ENCODE measurements at places on chromosomes 11 and 22.

DNA sequence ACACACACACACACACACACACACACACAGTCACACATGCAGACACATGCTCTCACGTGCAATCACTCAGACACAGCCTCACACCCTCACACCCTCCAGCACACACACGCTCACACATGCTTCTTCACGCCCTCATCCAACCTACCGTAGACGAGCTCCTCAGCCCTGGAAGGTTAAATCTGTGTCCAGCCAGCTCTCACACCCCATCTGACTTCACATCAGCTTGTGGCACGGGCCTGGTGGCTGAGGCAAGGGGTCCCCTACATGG is 1.3 kb upstream of the SCUBE1 start:
- DNase-seq, result no peak

- no peak for DNase-seq
Measured at GRCh38 chr22:46105494-46106278, 44.6 kb upstream of the PPARA start.

DNA sequence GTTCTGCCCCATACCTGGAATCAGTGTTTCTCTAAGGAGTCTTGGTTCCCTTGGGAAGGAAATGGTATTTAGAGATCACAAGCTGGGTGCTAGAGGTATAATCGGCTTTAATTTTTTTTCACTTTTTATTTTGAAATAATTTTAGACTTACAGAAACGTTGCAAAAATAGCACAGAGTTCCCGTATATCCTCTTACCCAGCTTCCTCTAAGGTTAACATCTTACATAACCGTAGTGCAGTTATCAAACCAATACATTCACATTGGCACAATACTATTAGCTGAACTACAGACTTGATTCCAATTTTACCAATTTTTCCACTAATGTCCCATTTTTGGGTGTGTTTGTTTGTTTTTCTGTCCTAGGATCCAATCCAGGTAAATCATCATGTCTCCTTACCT is 63.8 kb downstream of the RBX1 start:
- no peak for DNase-seq

- no peak for DNase-seq
Measured at GRCh38 chr22:49183826-49184216, 643.9 kb downstream of the BRD1 start.

DNA sequence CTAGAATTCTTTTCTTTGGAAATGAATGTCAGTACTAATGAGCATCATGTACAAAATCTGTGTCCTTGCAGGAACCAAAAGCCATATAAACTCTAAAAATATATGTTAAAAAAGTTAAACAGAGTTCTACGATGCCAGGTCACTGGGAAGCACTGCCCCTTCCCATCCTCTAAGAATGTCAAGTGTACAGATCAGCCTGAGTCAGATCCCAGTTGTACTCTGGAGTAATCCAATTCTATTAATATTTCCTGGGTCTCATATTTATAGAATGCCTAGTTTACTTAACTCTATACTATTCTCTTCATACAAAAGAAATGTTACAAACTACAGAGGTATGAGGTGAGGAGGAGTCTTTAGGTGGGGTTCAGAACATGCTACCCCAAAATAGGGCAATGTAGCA is 460.1 kb downstream of the DLG2 start:
- DNase-seq, result no peak

DNA sequence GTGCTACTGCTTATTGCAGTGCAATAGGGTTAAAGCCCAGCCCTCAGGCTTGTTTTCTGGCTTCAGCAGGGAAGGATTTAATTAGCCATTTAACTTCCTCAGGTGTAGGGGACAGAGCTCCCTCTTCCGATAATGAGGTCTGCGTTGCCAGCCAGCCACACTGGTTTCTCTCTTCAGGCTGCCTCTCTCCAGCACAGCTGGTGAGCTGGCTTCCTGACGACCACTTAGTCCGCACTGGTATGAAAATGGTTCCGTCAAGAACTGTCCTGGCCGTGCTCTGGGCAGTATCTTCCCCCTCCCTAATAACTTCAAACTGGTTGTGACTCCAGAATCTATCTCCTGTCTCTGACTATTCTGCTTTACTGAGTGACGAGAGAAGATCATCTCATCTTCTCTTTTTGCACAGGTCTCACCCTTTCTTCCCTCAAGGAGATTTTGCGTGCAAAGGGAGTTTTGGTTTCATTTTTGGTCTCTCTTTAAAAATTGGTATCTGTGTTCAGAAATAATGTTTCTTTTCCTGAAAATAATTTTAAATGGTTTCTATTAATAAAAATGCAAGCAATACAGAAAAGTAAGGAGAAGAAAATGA is 49.2 kb downstream of the CNTN5 start:
- DNase-seq, result no peak

DNA sequence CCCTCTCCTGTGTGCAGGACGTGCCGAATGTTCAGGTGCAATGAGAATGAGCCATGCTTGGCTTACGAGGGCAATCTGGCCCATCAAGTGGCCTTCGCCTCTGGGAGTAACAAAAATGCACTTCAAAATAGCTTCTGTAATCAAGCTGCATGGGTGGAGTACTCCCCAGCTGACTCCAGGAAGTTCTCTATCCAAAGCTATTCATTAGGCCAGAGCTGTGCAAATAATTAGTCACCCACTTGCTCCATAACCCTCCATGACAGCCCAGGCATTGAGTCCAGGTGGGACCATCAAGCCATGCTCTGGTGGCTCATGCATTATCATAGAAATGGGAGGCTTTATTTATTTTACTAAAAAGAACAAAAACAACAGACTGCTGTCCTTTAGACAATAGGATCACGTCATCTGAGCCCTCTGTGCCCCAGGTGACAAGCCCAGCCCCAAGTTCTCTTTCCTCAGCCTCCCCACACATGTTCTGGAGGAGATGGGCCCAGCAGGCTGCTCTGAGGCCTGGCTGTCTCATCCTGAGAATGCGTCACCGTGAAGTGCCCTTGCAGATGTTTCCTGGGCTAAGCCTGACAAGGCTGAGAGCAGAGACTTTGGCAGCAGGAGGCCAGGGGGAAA is 244.7 kb downstream of the ETS1 start:
- DNase-seq, result no peak

- DNase-seq, result no peak
Measured at GRCh38 chr11:57903441-57904123, 120.1 kb upstream of the OR9Q1 start.

DNA sequence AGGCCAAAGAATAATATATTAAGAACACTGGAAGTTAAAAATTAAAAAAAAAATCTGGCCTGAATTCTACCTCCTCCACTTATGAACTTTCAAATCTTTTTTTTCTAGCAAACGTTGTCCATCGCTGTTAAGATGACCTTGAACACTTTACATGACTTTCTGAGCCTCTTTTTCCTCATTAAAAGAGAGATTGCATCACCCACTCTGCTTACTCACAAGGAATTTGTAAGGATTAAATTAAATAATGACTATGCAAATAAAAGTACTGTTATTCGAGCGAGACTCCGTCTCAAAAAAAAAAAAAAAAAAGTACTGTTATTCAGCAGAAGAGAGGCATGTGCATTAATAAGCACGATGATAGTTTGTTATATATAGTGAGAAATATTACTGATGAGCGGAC is 285.1 kb upstream of the CCDC90B start:
- no peak for DNase-seq

GRCh38 chr22:39723463-39723862 is 152.9 kb downstream of the CACNA1I start:
- DNase-seq, result no peak

GRCh38 chr11:83508804-83509203 is 222.6 kb upstream of the CCDC90B start:
- DNase-seq, result no peak

GRCh38 chr11:125176866-125177265 is 12.3 kb downstream of the PKNOX2 start:
- DNase-seq, result no peak

DNA sequence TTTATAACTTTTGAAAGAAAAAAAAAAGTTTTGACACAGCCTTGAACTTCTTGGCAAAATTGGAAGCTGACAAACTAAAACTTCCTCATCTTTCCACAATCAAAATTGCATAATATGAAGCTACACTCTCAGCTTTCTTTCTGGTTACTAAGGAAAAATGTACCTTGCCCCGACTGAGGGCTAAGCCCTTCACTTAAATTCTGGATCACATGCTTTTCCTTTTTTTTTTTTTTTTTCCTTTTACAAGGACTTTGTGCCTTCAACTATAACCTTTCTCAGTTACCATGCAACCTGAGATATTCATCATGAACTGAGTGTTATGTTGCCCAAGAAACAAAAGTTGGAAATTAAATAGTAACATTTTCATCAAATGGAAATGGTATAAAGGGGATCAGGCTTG is 188.5 kb upstream of the CARD18 start:
- no peak for DNase-seq

DNA sequence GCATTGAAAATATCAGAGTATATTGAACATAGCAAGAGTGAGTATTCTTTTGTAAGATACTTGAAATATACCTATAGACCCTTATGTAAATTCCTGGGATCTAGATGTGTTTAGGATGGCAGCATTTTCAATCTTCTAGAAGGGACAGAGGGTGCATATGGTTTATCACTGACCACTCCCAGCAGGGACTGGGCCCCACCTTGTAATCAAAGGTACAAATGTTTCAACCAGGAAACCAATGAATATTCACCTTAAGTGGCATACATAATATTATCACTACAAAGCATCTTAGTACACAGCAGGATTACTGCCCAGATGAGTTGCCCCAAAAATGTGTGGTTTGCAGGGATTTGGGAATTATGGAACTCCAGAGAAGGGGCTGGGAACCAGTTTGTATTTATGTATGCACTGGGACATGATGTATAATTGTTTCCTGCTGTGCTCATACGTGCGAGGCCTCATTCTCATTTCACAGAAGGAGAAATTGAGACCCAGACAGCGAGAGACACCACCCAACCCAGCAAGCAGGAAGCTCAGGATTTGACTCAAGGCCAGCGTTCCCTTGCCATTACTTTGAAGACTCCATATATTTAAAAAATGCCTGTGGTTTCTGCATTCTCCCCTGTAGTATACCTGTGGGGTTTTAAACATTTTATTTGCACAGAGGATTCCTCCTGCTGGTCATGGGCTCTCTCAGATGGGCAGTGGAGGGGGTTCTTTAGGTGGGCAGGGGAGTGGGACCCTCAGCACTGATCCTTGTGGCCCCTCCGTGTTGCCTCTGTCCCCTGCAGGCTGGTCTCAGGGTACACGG is 5.2 kb downstream of the APOL4 start:
- no peak for DNase-seq

GRCh38 chr11:70527046-70527395 is 128.7 kb downstream of the CTTN start:
- DNase-seq, result no peak

- no peak for DNase-seq
Measured at GRCh38 chr11:11710556-11710955, 88.8 kb upstream of the GALNT18 start.

- DNase-seq, result no peak
Measured at GRCh38 chr11:113397212-113397611, 9.6 kb downstream of the ANKK1 start.

GRCh38 chr22:39634530-39635405 is 64.2 kb downstream of the CACNA1I start:
- no peak for DNase-seq

- no peak for DNase-seq
Measured at GRCh38 chr11:62315431-62315830, 16.6 kb upstream of the SCGB1D4 start.

DNA sequence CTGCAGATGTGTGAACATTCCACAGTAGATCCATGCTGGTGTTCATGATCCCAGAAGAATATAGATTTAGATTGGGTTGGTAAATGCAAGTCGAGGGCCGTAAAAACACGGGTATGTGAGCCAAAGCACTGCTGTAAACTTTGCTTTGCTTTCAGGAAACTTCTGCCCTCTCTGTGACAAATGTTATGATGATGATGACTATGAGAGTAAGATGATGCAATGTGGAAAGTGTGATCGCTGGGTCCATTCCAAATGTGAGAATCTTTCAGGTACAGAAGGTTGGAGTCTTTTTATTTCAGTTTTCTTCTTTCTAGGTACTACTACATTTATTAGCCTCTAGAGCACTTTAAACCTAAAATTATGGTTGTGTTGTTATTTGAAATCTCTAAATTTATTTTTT is 36.2 kb upstream of the TTC36 start:
- DNase-seq, result no peak

- DNase-seq, result no peak
Measured at GRCh38 chr11:75450236-75450635, 17.2 kb upstream of the KLHL35 start.

- DNase-seq, result no peak
Measured at GRCh38 chr22:42785706-42786499, 65.2 kb upstream of the A4GALT start.

- DNase-seq, result no peak
Measured at GRCh38 chr11:36313750-36314433, 17.8 kb downstream of the PRR5L start.

DNA sequence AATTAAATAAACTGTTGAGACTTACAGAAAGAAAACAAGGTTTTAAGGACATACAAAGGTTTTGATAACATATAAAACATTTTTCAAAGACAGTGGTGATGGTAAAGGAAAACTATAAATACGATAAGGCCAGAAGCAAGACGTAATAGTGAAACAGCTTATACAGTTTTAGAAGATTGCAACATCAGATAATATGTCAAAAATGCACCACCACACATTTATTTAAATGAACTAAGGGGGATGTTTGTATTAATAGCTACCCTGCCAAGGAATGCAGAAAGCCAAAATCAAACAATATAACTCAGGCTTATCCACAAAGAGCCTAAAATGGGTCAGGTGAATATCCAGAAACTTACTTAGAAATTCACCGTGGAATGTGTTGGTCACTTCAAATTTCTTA is 981.6 kb upstream of the FAT3 start:
- DNase-seq, result no peak

GRCh38 chr11:73293356-73293936 is 14.6 kb upstream of the ARHGEF17 start:
- no peak for DNase-seq

DNA sequence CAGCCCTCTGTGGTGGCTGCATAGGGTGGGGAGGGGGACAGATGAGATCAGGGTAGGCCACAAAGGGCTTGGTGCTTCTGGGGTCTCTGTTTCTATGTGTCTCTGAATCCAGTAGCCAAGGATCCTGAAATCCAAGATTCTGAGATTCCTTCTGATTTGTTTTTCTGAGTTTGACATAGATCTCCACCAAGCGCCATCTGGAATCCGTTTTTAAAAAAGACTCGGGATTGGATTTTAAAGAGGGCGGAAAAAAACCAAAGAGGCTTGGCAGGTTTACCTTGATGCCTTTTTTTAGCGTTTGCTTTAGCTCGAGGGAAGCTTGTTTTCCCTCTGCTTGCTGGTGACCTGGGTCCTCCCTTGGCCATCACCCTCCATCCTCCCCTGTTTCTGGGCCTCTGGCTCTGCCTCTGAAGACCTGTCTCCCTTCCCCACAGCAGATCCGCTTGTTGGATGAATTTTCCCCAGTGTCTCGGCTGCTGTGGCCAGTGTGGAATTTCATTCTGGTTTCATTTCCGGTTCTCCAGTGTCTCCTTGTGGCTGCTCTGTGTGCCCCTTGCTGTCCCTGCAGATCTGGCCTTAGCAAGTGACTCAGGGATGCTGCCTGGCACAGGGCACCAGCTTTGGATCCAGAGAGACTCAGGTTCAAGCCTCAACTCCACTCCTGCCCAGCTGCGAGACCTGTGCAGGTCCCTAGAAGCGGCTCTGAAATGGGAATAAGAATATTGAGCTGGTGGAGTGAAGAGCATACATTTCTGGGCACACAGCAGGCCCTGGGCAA is 15.1 kb downstream of the SYNGR1 start:
- DNase-seq, result no peak

- no peak for DNase-seq
Measured at GRCh38 chr11:61976813-61977475, 9.5 kb upstream of the FTH1 start.
